ENCODE measurements at places on chromosomes 1 and 21.

GRCh38 chr1:41695118-41695745 lies 210.7 kb upstream of the EDN2 start:
- no peak for DNase-seq

DNA sequence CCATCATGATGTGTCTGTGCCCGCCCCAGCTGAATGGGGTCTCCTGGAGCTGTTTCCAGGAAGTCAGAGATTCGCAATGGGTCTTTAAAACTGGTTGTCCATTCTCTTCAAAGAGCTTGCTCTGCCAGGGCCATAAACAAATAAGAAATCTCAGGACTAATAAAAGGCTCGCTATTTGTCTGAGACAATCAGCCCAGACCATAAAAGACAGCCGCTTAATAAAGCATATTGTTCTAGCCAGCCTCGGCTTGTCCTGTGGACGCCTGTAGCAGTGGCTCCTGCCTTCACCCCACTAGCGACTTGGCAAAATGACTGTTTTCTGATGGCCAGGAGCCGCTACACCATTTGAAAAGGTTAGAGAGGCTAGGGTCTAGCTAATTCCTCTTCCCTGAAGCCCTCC lies 20.6 kb upstream of the SELENON start:
- no peak for DNase-seq

GRCh38 chr1:167472752-167473521 lies 45.4 kb downstream of the CD247 start:
- DNase-seq: no peak

DNA sequence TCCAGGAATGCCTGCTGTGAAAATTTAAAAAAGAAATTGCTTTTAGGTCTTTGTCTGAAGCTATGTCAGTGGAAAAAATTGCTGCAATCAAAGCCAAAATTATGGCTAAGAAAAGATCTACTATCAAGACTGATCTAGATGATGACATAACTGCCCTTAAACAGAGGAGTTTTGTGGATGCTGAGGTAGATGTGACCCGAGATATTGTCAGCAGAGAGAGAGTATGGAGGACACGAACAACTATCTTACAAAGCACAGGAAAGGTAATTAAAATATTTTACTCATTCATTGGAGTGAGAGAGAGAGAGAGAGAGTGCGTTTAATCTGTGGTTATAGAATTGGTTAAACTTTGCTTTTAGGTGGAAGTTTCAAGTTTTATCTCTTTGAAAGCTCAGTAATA lies 20.0 kb downstream of the CDC73 start:
- no peak for DNase-seq

DNA sequence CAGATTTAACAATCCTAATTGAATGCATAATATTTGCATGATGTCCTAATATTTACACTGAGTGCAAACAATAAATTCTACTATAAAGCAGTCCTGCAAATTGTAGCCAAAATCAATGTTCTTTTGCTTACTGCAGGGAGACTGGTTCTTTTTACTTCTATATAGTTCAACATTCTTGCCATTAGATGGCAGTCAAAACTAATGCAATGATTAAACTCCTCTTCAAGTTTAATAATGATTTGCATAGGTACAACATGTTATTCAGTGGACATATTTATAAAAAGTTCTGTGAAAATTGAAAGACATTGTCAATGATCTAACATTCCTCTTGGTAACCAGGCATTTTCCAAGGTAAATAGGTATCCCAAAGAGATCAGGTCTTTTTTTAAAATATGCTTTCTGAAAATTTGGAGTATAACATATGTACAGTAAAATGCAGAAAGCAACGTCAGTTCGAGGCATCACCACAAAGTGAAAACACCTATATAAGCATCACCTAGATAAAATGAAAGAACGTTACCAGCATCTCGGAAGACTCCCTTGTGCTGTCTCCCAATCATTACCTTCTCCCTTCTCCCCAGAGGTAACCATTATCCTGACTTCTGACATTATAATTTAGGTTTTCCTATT lies 9.8 kb upstream of the FNBP1L start:
- DNase-seq: no peak

DNA sequence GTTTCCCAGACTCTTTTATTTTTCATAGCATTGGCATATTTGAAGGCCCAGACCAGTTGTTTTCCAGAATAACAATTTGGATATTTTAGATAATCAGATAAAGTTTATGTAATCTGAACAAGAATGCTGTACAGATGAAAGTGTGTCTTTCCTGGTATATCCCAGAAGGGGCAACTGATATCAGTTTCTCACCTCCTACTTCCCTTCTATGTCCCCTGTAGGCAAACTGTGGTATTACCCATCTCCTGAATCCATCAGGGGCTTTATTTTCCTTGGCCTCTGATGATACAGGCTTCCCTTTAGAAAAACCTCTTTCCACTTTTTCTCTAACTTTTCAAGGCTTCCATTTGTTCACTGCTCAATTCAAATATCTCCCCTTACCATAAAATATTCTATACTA lies 87.5 kb upstream of the RGS1 start:
- DNase-seq: no peak

DNA sequence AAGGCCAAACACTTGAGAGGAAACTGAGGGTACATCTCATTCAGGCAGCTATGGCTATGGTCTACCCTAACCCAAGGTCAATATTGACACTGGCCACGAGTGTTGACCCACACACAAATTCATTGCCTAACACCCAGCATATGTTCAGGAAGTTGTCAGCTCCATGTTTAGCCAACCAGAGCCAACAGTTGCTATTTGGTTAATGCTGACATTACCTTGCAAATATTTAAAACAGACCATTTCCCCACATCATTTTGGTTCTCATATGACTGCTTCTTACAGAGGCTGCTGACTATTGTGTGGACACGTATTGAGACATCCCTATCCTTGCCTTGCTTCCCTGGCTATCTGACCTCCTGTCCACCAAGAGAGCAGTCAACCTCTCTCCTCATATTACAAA lies 97.3 kb downstream of the LMX1A start:
- DNase-seq: no peak
